ENCODE measurements at places on chromosomes 4 and X. TPM values are rescaled to one million over a fixed set of nuclear protein-coding genes. Genes with fewer than 3 reads are reported as not detected.

DNA sequence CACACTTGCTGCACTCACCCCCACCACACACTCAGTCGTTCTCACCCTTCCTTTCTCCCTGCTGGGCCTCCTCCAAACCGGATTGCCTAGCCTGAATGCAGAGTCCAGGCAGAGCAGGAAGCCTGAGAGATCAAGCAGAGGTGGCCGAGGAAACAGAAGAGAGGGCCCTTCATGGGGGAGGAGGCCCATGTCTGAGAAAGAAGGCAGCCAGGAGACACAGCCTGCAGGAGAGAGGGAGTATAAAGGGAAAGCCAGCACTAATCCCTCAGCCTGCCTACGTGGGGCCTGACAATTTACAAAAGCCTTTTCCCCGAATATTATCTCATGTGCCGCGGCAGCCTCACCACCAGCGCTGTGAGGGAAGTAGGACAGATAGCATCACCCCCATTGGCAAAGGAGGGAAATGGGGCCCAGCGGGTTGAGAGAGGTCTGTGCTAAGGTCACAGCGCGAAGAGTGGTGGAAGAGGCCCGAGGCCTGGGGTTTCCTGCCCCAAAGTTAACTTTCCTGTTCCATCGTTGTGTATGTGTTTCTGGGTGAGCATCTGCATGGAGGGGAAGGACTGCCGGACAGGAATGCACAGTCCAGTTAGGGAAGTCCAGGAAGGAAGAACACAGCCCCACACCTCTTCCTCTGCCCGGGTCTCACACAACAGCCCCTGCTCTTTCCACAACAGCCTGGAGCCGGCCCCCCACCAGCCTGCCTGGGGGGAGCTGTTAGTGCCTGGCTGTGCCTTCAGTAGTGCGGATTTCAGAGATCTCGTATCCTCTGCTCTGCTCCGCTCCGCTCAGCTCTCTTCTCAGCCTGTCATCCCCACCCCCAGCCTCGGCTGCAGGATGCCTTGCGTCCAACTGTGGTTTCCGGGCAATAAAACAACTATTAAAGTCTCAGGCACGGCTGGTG, 50.9 kb upstream of the BCOR start:
- H3K27me3 ChIP-seq: no peaks in the 10 kb centered on the region
- no peaks in the 10 kb centered on the region for H3K36me3 ChIP-seq
- H3K4me3 ChIP-seq: peak overlapping the region; percentile 80

The AKAP17A gene
- total RNA-seq: 74.3 TPM

- DNase-seq: no peak
- H3K36me3 ChIP-seq: no peaks in the 10 kb centered on the region
- H3K4me3 ChIP-seq: no peak overlapping the region
These were observed 179.0 kb downstream of the NHS start for GRCh38 chrX:17553961-17554482.

DNA sequence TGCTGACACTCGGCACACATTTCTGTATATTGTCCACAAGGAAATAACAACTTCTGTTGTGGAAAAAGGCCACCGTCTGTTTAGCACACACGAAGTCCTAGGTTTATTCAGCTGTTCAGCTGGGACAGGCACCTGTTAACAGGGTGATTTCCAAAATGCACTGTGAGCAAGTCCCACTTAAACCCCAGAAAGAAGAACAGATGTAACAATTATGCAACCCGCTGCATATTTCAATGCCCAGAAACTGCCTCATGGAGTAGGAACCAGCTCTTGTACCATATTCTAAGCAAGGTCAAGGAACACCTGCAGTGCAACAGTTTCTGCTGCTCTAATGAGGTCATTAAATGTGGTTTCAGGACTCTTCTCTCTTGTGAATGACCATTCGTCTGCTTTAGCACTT, 77.1 kb downstream of the GEMIN8 start:
- no peaks in the 10 kb centered on the region for H3K4me1 ChIP-seq
- H3K36me3 ChIP-seq: no peaks in the 10 kb centered on the region
- no peak for DNase-seq
- H3K4me3 ChIP-seq: no peak overlapping the region
- H3K27me3 ChIP-seq: peaks cover 29% of the 10 kb centered on the region

DNA sequence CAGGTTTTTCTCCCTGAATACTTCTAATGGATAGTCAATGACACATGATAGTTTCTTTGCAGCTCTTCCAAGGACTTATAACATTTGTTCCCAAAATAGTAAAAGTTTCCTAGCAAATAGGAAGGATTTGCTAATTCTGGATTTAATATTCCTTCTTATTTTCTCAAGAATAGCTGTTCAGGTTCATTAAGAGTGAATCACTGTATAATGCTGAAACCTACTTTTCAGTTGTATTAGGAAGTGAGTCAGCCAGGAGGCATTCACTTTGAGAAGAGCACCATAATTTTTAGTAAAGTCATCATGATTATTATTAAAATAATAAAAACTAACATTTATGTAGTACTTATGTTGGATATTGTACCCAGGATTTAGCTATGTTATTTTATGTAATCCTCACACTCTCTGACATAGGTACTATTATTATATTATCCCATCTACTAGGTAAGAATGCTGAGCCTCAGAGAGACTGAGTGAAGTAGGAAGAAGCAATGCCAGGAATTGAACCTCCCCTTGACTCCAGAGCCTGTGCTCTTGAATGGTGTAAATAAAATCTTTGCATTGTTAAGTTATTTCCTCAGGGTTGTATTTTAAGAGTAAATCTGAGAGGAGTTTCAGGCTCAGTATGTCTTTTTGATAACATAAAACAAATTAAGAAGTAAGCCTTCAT, 114.8 kb downstream of the REELD1 start:
- no peaks in the 10 kb centered on the region for H3K27me3 ChIP-seq
- H3K36me3 ChIP-seq: peaks cover 5% of the 10 kb centered on the region
- H3K27ac ChIP-seq: no peak overlapping the region
- no peak for DNase-seq

The ADH6 gene
- not detected for total RNA-seq

DNA sequence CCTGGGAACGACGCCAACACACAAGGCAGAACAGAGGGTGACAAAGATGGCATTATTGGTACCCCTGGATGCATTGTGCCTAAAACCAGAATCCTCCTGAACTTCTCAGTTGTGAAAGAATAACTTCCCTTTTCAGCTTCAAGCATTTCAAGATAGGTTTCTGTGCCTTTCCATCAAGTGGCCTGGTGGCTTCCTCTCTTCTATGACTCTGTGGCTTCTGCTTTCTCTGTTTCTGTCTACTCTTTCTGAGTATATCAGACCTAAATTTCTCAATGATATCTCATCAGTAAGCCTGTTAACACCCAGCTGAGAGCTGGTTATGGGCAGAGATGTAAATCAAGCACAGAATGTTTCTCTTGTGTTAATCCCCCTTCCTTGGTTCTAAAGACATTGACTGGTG, 21.4 kb upstream of the FAM9B start:
- H3K4me1 ChIP-seq: peaks cover 4% of the 10 kb centered on the region
- H3K27me3 ChIP-seq: no peaks in the 10 kb centered on the region
- H3K36me3 ChIP-seq: no peaks in the 10 kb centered on the region
- no peak overlapping the region for H3K27ac ChIP-seq

The SLC26A1 gene
- total RNA-seq: 0.88 TPM

DNA sequence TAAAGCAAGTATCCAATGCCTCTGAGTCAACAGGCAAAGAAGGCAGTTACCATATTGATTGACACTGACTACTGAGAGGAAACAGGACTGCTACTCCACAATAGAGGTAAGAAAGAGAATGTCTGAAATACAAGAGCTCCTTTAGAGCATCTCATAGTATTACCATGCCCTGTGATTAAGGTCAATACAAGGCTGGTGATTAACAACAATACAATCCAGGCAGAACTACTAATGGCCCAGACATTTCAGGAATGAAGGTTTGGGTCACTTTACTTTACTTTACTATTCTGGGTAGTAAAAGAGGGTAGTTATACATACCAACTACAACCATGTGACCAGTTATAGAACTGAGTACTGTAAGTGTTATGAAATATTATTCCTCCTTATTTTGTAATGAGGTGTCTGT, 44.5 kb downstream of the BRWD3 start:
- H3K4me1 ChIP-seq: peaks cover 32% of the 10 kb centered on the region
- H3K36me3 ChIP-seq: no peaks in the 10 kb centered on the region
- H3K27ac ChIP-seq: no peak overlapping the region
- H3K27me3 ChIP-seq: no peaks in the 10 kb centered on the region
- H3K4me3 ChIP-seq: no peak overlapping the region
- DNase-seq: no peak

The TSPAN7 gene
- total RNA-seq: not detected

The ESX1 gene
- total RNA-seq: not detected

DNA sequence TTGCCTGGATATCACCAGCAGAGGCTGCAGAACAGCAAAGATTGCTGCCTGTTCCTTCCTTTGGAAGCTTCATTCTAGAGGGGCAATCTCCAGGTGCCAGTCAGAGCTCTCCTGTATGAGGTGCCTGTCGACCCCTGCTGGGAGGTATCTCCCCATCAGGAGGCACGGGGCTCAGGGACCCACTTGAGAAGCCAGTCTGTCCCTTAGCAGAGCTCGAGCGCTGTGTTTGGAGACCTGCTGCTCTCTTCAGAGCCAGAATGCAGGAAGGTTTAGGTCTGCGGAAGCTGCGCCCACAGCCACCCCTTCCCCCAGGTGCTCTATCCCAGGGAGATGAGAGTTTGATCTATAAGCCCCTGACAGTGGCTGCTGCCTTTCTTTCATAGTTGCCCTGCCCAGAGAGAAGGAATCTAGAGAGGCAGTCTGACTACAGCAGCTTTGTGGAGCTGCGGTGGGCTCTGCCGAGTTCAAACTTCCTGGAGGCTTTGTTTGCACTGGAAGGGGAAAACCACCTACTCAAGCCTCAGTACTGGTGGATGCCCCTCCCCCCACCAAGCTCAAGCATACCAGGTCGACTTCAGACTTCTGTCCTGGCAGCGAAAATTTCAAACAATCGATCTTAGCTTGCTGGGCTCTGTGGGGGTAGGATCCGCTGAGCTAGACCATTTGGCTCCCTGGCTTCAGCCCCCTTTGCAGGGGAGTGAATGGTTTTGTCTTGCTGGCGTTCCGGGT, 57.9 kb downstream of the DKK2 start:
- no peaks in the 10 kb centered on the region for H3K36me3 ChIP-seq
- H3K4me1 ChIP-seq: no peaks in the 10 kb centered on the region
- no peak overlapping the region for H3K27ac ChIP-seq
- no peaks in the 10 kb centered on the region for H3K27me3 ChIP-seq
- DNase-seq: no peak
- no peak overlapping the region for H3K4me3 ChIP-seq

The HSFX4 gene
- not detected for total RNA-seq

The CT45A3 gene
- not detected for total RNA-seq

DNA sequence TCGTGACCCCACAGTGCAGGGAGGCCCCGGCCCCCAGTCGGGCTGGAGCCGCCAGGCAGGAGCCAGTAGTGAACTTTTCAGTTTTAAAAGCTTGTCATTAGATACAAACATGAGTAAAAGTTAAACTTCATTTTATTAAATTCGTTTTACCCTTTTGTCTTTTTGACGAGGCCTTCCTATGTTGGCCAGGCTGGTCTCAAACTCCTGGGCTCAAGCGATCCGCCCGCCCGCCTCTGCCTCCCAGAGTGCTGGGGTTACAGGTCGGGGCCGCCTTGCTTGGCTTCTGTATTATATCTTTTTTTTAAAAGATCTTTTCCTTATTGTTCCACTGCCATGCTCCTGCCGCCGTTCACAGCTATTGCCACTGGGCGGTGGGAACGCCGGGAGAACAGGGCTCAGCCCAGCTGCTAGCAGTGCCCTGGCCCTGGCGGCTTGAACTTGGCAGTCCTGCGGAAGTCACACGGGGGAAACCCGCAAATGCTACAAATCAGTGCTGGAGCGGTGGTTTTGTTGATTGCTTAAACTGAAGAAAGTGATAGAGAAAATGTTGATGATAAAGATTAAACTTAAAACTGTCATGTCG, 968 bp upstream of the NELFA start:
- H3K4me1 ChIP-seq: peaks cover 30% of the 10 kb centered on the region
- no peaks in the 10 kb centered on the region for H3K36me3 ChIP-seq
- peak overlapping the region; percentile 91 for H3K4me3 ChIP-seq
- H3K27ac ChIP-seq: peak overlapping the region; percentile 76

GRCh38 chr4:104912518-104912917, 234.2 kb upstream of the TET2 start:
- no peak for DNase-seq
- peak overlapping the region; percentile 5 for H3K4me3 ChIP-seq
- peak overlapping the region; percentile 84 for H3K27ac ChIP-seq
- no peaks in the 10 kb centered on the region for H3K27me3 ChIP-seq

The NPNT gene
- not detected for total RNA-seq

The LAP3 gene
- total RNA-seq: 137 TPM

The ODAM gene
- not detected for total RNA-seq

DNA sequence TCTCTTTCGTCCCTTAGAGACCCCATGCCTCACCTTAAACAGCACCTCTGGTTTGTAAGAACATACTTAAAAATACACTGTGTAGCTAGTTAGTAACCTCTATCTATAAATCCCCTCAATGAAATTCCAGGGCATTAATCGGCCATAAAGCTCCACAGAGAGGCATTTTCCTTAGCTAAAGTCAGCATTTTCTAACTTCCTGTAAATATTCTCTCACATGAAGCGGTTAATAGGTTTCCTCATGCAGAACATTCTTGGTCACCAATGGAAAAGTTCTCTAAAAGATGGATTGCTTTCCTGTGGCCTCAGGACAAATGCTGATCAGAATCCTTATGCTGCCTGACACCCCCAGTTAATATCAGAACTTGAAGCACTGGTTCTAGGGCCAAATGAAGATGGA, 248.6 kb upstream of the BOD1L1 start:
- H3K27ac ChIP-seq: no peak overlapping the region
- H3K4me1 ChIP-seq: no peaks in the 10 kb centered on the region
- H3K27me3 ChIP-seq: no peaks in the 10 kb centered on the region
- no peak for DNase-seq
- no peak overlapping the region for H3K4me3 ChIP-seq
- H3K36me3 ChIP-seq: no peaks in the 10 kb centered on the region

DNA sequence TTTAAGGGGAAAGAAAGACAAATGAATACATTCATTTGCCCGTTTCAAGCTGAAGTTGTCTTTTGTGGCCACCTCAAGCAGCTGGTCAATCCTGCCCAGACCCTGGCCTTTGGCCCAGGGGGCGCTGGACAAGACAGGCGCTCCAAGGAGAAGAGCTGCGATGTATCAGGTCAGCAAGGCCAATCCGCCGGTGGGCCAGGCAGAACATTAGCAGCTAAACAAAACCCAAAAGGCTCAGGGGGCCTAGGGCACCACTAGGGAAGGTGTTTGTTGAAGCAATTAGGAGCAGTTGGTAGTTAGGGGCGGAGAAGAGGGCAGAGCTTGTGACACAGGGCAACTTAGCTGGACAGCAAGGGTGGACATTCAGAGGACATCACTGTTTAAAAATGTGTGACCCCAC, 60.8 kb upstream of the TMEM33 start:
- no peaks in the 10 kb centered on the region for H3K4me1 ChIP-seq
- H3K27me3 ChIP-seq: peaks cover 89% of the 10 kb centered on the region
- no peak overlapping the region for H3K4me3 ChIP-seq

The MAP3K15 gene
- total RNA-seq: 0.17 TPM

DNA sequence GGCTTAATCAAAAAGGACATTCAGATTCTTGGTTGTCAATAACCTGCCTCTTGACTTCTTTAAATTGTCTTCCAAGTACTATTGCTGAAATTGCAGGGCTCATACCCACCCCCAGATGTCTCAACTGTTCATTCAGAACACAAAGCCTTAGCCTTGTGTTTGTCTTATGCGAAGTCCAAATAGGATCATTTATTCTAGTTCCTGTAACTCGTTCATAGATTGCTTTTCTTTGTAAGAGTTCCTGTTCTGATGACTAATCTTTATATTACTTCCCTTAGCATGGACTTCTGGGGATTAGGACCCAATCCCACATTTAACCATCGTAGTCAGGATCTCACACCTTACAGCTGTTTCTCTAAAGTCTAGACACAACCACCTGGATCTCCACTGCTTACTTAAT, 226.0 kb downstream of the VEGFC start:
- no peaks in the 10 kb centered on the region for H3K36me3 ChIP-seq
- no peak overlapping the region for H3K27ac ChIP-seq
- DNase-seq: no peak
- H3K4me3 ChIP-seq: no peak overlapping the region

Measured in natural killer cell treated with Interleukin-12 subunit alpha and Interleukin-12 subunit beta and Interleukin-15 and Interleukin-18, amount 100 ng/mL, for 72 hours (primary cell).